Stimulated activated CD4-positive, alpha-beta T cell treated with anti-CD3 and anti-CD28 coated beads, Interleukin-1b, Interleukin-23, amount 100 ng/mL, for 4 hours (primary cell): ENCODE measurements at places on chromosomes 5 and 9.

- DNase-seq: no peak
Observed at GRCh38 chr5:24643880-24644279, 898 bp downstream of the CDH10 start.

GRCh38 chr5:14407746-14408175 lies 173.8 kb upstream of the OTULINL start:
- no peak for DNase-seq

DNA sequence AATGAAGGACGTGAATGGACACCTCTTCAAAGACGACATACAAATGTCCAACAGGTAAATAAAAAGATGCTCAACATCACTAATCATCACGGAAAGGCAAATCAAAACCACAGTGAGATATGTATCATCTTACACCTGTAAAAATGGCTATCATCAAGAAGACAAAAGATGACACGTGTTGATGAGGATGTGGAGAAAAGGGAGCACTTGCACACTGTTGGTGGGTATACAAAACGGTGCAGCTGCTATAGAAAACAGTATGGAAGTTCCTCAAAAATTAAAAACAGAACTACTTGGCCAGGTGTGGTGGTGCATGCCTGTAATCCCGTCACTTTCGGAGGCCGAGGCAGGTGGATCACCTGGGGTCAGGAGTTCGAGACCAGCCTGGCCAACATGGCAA lies 47.9 kb downstream of the STK10 start:
- DNase-seq: no peak

DNA sequence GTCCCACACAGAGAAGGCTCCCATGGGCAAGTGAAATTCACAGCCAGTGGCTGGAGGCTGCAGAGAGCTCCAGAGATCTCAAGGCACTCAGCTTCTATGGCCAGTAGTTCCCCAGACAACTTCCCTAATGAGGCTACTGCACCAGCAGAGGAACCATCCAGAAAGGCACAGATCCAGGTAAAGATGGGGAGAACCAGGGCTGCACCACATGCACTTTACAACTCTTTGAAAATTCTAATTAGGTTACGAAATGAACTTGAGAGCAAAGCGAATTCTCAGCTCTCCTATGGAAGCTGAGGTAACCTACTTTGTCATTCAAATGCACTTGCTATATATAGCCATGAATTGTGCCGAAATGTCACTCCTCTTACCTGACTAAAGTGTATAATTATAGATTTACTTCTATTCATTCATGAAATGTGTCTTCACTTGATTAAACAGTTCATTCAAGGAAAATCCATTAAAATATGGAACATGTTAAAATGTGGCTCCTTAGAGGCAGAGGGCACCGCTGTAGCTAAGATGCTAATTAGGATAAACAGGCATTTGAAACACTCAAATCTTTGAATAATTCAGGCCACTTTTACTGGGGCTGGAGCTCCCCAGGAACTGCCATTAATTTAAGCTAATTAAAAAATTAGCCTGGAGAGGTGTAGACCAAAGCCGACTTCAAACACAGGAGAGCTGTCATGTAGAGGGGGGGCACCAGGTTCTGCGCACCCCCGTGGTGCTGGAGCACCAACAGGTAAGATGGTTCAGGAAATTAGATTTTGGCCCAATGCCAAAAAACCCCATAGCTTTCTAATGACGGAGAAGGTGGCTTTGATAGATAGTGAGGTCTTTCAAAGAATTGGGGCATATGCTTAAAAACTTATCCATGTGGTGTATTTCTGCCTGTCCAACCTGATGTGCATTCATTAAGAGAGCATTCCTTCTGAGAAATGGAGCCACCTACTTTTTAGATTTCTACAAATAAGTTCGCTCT lies 204.1 kb downstream of the GABBR2 start:
- no peak for DNase-seq

GRCh38 chr9:27627188-27627564 lies 53.9 kb upstream of the C9orf72 start:
- no peak for DNase-seq

DNA sequence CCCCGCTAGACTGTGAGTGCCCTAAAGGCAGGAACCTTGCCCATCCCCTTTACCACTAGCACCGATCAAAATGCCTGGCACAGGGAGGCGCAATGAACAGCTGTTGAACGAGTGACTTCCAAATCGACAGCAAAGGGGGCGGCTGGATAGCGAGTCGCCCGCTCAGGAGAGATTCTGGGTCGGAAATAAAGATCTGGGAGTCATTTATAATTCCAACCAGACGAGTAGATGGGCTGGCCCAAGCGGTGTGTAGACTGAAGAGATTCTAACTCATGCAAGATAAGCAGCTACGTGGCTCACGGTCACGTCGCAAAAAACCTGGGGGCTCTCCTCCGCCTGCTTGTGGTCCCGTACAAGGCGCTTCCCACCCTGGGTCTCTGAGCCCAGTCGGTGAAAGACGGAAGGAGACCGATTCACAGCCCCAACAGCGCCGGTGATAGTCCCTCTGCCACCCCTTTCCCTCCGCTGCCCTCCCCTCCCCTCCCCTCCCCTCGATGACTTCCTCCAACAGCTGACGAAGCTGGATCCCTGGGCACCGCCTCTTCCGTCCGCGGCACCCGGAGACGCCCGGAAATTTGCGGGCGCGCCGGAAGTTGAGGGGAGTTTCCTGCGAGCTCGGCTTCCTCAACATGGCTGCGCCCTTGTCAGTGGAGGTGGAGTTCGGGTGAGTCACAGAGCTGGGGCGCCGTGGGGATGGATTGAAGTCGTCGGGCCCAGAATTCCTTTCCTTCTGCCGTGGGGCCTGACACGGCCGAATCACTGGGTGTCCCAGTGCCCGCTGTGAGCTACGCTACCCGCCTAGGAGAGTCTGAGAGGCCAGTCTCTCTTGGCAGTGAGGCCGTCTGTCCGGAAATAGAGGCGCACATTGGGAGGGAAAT lies at the start of gene URM1:
TSS of gene URM1 (plus strand) at position 623 of the 878 bp plus-strand sequence. CDS start at position 630, 7 bp downstream.
- DNase-seq: peak; percentile 91

- no peak for DNase-seq
Observed at GRCh38 chr5:96968074-96968473, 32.2 kb downstream of the LNPEP start.

- DNase-seq: no peak
Observed at GRCh38 chr9:29339387-29339786, 1766.1 kb upstream of the C9orf72 start.

GRCh38 chr5:73446631-73447529 lies 1.7 kb downstream of the FOXD1 start:
- DNase-seq: peak; percentile 11

- no peak for DNase-seq
Observed at GRCh38 chr5:141529002-141529401, 40.1 kb downstream of the PCDHGC5 start.

- DNase-seq: no peak
Observed at GRCh38 chr5:128736553-128736952, 198.5 kb upstream of the FBN2 start.

- no peak for DNase-seq
Observed at GRCh38 chr9:85208666-85209065, 533.1 kb downstream of the AGTPBP1 start.

- no peak for DNase-seq
Observed at GRCh38 chr9:82115900-82116299, 127.3 kb downstream of the SPATA31D1 start.
